ENCODE measurements at places on chromosomes 5 and 9. TPM values are rescaled to one million over a fixed set of nuclear protein-coding genes. Genes with fewer than 3 reads are reported as not detected.

DNA sequence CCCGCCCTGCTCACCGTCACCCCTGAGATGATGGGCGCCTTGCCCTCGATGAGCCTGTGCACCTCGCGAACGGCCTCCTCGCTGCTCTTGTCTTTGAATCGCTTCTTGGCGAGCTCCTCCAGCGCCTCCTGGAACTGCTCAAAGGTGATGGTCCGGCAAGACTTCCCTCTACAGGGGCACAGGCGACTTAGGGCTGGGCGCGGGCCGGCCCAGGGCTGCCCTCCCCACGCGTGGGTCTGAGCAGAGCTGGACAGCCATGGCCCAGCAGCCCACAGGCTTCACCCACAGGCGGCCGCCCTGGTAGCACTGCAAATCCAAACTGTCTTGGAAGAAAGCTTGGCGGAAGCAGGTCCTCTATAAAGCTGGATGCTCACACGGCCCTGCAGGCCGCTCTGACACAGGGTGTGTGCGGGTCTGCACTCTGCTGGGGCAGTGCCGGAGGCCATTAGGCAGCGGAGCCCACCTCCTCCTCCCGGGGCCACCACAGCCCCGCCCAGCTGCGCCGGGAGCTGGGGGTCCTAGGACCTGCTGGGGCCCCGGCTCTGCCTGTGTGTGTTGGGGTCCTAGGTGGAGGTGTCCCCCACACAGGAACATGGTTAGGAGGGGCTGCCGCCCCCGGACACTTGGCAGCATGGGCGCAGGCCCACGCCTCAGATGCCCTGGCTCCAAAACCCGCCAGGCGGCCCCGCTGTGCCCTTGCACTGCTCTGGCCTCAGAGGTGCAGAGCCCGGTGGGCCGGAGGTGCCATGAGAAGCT is 27.0 kb downstream of the TPPP start:
- DNase-seq: no peak

TARS1 gene
- 74.4 TPM for total RNA-seq

CDX1 gene
- total RNA-seq: not detected

DNA sequence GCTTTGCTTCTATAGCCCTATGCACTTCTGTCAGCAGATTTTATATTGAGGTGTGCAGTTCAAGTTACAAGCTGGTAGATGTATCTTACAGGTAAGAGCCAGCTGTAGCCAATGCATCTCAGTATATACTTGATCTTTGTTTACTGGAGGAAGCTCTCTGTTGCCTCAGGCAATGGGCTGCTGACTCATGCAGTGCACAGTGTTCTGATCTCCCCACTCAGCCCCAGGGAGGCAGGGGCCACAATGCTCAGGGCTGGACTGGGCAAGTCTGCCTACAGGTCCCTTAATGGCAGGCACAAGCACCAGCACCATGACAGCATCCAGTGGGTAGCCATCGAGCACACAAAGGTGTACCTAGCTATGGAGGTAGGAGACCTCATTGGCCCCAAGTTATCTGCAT is 178.8 kb upstream of the CDH10 start:
- DNase-seq: no peak

- DNase-seq: no peak
Measured at GRCh38 chr9:86354818-86355309, 654 bp upstream of the TUT7 start.

KCNT1 gene
- total RNA-seq: 0.53 TPM

Data from sciatic nerve (tissue), 2 donors.